CD8-positive, alpha-beta memory T cell (primary cell): ENCODE measurements at places on chromosomes 16 and 17. TPM values are rescaled to one million over a fixed set of nuclear protein-coding genes. Genes with fewer than 3 reads are reported as not detected.

CD300LB gene
- 0.11 TPM for total RNA-seq

DPH1 gene
- total RNA-seq, result 43.8 TPM

RPRML gene
- not detected for total RNA-seq

IL17C gene
- total RNA-seq, result not detected

C16orf92 gene
- total RNA-seq, result not detected

GRB7 gene
- total RNA-seq, result not detected

SLFN14 gene
- 0.15 TPM for total RNA-seq

MMP2 gene
- total RNA-seq, result not detected

CCT6B gene
- 1.8 TPM for total RNA-seq

SEPTIN1 gene
- 187 TPM for total RNA-seq

IRX6 gene
- total RNA-seq, result not detected

CSH1 gene
- total RNA-seq, result not detected

HSPB9 gene
- 0.15 TPM for total RNA-seq

SPAG7 gene
- 63.4 TPM for total RNA-seq

DNA sequence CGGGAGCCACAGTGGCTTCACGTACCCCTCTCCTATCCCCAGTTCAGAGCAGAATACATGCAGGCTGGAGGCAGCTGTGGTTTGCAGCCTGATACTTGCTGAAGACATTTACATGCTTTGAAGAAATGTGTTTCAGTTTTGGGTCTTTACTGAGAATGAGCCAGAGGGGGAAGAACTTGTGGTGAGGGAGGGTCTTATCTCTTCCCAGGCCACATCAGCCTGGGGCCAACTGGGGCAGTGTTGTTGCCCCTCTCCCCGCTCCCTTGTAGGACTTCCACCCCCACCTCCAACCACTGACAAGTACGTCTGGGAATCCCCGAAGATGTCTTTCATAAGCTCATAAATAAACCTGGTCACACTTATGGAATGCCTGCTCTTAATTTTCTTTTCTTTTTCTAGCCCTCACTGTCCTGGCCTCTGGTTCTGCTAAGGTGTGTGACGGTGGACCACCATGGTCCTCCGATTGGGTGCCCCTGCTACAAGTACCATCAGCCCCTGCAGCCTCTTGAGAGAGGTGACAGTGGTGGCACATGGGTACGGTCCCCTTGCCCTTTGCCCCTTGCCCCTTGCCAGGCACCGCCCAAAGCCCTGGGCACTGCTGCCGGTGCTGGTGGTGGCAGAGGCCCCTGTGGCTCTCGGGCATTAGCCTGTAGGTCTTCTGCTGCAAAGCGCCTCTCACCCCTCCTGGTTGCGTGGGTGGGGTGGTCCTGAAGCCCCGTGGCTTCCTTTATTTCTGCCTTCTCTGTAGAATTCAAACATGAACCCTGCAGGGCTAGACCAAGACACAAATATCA is 144.8 kb upstream of the RPH3AL start:
- DNase-seq, result no peak

DNA sequence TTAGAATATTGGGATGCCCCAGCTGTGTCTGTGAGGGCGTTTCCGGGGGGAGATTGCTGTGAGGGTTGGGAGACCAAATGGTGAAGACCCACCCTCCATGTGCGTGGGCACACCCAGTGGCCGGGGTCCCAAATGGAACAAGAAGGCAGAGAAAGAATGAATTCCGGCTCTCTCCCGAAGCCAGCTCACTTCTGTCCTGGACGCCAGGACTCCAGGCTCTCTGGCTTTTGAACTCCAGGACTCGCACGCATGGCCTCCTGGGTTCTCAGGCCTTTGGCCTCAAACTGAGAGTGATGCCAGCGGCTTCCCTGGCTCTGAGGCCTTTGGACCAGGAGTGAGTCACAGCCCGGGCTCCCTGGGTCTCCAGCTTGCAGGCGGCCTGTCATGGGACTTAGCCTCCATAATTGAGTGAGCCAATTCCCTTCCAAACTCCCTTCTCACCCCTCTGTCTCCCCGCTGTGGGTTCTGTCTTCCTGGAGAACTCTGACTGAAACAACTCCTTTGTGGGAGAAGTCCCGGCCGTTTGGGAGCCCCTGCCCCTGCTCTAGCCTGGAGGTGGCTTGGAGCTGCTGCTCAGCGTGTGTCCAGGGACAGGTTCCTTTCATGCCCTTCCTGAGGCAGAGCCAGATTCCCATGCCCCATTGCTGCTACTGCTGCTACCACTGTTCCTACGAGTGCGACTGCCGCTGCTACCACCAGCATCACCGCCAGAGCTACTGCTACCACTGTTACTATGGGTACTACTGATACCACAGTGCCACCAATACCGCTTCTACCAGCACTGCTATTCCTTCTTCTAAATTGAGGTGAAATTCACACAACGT is 49.8 kb upstream of the CBX4 start:
- DNase-seq, result no peak

- DNase-seq, result no peak
Measured at GRCh38 chr17:16593356-16594102, 24.5 kb upstream of the ZNF287 start.

DNA sequence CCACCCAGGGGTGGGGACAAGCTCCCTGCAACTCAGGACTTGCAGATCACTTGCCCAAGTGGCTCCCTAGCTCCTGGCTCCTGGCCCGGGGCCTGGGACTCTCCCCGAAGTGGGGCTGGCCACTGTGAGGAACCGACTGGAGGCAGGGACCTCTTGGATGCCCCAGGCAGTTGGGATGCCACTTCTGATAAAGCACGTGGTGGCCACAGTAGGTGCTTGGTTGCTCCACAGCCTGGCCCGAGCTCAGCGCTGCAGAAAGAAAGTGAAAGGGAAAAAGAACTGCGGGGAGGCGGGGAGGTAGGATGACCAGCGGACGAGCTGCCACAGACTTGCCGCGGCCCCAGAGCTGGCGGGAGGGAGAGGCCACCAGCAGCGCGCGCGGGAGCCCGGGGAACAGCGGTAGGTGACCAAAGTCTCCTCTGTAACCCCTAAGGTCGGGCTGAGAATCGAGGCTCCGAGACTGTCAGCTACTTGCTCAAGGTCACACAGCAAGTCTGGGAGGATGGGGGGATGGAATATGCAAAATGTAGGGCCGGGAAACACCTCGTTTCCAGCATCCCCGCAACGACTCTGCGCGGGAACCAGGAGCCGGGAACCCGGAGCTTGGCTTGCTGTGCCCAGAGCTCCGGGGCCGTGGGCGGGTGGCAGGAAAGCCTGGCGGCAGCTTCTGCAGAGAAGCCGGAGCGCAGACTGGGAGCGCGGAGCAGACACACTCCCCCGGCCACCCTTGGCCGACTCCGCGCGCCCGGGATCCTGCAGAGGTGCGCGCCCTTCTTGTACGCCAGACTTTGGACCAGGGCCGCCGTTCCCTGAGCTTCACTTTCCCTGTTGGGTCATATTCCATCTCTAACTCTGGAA is 1.9 kb downstream of the CIITA start:
- DNase-seq, result no peak

GRCh38 chr17:17109256-17109655 is 67.0 kb downstream of the MPRIP start:
- peak; percentile 19 for DNase-seq

- DNase-seq, result peak; percentile 17
Measured at GRCh38 chr17:67829331-67829730, 4.0 kb downstream of the BPTF start.

GRCh38 chr17:80236911-80237310 is 16.7 kb downstream of the SLC26A11 start:
- no peak for DNase-seq

- no peak for DNase-seq
Measured at GRCh38 chr17:46026166-46027047, 27.4 kb downstream of the STH start.

- no peak for DNase-seq
Measured at GRCh38 chr17:29445844-29446243, 55.7 kb downstream of the TAOK1 start.

DNA sequence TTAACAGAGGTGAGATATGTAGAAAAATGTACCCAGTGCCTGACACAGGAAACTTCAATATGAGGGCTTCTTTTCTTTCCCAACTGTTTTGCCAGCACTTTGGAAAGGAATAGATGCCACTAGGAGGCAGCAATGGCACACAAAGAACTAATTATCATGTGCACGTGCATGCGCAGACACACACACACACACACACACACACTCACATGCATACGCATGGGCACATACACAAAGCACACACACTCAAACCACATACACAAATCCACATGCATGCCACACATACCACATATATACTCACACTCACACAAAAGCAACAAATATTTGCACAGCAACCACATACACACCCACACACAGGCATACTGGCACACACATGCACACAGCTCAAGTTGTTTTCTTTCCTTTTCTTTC is 8.8 kb upstream of the CEP112 start:
- DNase-seq, result peak; percentile 40

- DNase-seq, result no peak
Measured at GRCh38 chr17:79020631-79021301, 3.2 kb upstream of the C1QTNF1 start.

DNA sequence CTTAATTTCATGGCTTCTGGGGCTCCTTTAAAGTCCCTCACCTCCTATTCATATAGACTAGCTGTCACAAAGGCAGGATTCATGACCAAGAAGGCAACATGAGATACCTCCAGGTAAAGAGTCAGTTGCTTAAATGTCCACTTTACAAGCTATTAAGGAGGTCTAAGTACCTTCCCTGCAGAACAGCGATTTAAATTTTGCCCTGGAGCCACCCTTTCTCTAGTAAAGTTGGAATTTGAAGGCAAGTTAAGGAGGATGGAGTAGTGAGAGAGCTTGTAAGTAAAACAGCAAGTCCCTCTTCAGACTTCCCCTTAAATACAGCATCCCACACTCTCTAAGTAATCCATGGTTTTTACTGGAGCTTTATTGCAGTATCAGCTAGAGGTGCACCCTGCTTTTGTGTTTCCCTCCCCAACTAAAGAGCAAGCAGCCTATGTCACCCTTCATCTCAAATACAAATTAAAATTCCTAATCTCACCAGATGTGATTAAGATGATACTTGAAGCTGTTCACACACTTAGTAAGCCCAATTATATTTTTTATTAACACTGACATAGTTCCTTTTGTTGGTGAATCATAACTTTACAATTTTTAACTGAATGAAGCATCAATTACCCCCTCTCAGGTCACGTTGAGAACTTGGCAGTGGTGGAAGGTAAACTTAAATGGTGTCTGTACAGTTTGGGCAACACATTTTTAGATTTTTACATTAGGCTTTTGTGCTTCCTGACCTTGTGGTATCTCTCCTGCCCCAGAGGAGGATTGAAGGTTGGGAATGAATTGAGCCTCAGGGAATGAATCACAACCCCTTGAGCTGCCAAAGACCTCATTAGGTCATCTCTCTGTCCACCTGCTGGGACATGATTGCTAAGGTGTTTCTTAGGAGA is 108.9 kb downstream of the TANGO6 start:
- DNase-seq, result no peak

- no peak for DNase-seq
Measured at GRCh38 chr16:67068212-67068753, 39.3 kb downstream of the CBFB start.

- DNase-seq, result no peak
Measured at GRCh38 chr17:68246271-68247028, 1.4 kb upstream of the AMZ2 start.

DNA sequence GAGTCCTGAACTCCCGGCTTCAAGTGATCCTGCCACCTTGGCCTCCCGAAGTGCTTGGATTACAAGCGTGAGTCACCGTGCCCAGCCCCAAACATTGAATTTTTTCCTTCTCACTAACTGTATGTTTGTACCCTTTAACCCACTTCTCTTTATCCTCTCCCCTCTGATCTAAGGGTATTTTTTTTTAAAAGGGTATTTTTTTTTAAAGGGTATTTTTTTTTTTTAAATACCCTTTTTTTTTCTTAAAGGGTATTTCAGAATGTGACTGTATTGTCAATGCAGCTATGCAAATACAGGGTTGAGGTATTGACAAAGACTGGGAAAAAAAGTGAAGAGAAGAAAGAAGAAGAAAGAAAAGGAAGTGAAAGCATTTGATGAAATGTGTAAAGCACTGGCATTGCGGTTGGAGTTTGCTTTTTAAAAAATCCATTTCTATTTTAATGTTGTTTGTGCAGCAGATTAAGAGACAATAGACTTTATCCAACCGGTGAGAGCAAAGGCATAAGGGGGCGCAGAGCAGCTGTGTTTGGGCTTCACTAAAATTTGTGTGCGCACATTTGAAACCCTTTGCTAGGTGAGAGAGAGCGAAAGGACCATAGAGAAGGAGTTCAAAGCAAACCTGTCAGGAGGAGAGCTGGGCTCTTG is 42.4 kb downstream of the SYT17 start:
- DNase-seq, result no peak

DNA sequence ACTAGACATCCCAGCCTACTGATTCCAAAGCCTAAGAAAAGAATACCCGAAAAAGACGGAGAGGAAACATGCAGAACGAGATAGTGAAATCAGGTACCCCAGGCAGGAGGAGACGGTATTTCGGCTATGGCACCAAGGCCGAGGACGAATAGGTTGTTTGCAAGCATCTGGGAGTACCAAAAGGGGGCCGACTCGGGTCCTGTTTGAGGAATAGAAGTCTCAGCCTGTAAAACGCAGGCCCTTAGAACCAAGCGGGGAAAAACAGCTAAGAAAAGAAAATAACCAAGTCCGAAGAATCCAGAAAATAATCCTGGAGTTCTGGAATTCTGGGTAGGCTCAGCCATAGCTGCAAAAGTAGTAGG is 537 bp downstream of the SLC35B1 start:
- peak; percentile 54 for DNase-seq

DNA sequence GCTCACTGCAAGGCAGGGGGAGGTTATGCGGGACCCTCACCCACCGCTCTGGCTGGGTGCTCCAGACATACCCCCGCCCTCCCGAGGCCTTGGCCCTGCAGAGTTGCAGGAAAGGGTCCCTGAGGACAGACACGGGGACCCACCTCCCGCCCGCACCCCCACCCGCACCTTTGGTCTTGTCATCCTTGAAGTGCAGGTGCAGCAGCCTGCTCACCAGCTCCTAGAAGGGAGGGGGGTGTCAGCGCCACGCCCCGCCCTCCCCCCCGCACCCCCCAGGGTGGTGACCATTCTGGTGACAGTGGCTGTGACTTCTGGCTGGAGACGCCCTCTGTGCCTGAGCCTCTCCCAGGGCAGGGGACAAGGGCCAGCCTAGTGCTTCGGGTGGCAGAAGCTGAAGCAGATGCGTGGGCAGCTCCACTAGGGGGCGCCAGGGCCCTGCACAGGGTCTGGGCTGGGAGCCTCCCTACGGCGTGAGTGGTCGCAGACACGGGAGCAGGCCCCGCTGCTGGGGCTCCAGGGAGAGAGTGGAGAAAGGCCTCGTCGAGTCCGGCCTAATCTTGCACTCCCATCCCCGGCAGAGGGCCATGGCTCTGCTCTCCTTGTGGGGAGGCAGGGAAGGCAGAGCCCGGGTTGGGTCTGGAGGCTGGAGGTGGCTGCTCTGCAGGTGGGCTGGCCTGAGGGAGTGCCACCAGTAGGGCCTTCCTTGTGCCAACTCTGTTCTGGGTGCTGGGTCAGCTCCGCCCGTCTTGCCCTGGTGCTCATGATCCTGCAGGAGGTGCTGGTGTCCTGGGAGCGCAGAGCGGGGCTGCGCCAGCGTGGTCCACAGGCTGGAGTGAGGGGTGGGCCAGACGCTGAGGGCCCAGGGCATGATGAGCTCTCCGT is 2.7 kb downstream of the CENPX start:
- peak; percentile 49 for DNase-seq

- no peak for DNase-seq
Measured at GRCh38 chr16:5508371-5508770, 410.8 kb upstream of the EEF2KMT start.

GRCh38 chr16:85484347-85485300 is 128.5 kb upstream of the GSE1 start:
- DNase-seq, result no peak

- no peak for DNase-seq
Measured at GRCh38 chr17:14922411-14922810, 342.7 kb downstream of the PMP22 start.

GRCh38 chr17:56158344-56158743 is 5.1 kb downstream of the ANKFN1 start:
- no peak for DNase-seq
